ENCODE measurements at places on chromosomes 16 and 17.

- no peak for DNase-seq
These were observed 42.1 kb upstream of the GPRC5B start for GRCh38 chr16:19926449-19927390.

DNA sequence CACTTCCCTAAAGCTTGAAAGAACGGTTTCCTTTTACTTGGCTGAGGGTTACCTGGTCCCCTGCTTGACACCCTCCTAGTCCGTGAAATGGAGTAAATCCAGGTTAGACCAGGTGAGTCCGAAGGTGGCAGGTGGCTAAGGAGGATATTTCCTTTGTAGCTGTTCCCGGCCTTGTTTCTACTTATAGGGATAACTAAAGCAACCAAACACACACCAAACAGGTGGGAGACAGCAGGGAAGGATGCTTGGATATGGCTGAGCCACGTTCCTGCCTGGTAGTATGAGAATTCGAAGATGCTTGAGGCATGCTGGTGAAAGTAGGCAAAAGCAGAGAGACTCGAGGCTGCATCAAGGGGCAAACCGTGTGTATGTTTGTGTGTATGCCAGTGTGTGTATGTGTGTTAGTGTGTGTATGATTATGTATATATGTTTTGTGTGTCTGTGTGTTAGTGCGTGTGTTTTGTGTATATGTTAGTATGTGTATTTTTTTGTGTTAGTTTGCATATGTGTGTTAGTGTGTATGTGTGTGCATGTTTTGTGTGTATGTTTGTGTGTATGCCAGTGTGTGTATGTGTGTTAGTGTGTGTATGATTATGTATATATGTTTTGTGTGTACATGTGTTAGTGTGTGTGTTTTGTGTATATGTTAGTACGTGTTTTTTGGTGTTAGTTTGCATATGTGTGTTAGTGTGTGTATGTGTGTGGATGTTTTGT lies 28.9 kb downstream of the RBFOX1 start:
- DNase-seq, result no peak

- peak; percentile 35 for DNase-seq
These were observed at the start of gene TLCD3A for GRCh38 chr17:732067-732901. TSS of gene TLCD3A (plus strand) at chr17:732596. CDS start at chr17:732648, 52 bp downstream.

- no peak for DNase-seq
These were observed 96.2 kb downstream of the RAP1GAP2 start for GRCh38 chr17:2892305-2892971.

DNA sequence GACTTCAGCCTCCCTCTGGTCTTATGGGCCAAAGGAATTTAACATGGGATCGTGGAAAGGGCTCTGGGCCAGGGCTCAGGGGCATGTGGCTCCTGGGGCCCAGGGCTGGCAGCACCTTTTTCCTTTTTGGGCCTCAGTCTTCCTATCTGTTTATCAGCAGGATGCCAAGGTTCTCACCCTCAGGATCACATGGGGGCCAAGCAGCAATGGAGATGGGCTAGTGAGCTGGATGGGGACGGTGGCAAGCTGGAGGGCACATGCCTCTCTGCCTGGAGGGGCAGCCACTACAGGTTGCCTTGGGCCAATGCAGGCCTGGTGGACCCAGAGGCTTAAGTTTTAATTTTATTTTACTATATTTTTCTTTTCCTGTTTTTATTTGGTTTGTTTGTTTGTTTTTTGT lies 95.4 kb downstream of the CYLD start:
- no peak for DNase-seq

DNA sequence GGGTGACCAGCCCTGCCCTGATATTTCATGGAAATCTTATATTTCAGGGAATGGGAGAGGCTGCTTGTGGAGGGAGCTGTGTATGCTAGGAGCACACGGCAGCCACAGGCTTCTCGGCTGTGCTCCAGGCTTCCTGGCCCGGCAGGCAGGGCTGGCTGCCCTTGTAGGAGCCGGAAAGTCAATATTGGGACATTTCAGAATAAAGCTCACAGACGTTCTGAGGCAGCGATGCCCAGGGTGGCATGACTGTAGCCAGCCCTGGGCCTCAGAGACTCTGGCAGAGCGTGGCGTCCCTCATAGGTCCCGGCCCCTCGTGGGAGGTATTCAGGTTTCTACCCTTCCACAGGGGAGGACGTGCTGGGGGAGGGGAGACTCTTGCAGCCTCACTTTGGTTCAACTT lies 65.7 kb downstream of the BANP start:
- no peak for DNase-seq

DNA sequence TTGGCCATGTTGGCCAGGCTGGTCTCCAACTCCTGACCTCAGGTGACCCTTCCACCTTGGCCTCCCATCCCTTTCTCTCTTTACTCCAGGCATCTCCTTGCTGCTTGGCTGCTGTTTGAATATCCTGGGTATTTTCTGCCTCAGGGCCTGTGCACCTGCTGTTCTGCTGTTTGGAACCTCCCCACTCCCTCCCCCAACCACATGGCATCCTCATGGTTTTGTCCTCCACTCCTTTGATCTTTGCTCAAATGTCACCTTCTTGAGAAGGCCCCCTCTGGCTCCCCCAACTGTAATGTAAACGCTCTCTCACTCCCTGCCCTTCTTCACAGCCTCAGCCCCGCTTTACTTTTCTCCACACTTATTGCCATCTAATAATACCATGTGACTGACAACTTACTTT lies 152.0 kb downstream of the GSG1L start:
- no peak for DNase-seq

- no peak for DNase-seq
These were observed 144.7 kb upstream of the SOX9 start for GRCh38 chr17:71976011-71976649.

GRCh38 chr16:11079652-11080187 lies 135.4 kb downstream of the CLEC16A start:
- DNase-seq, result peak; percentile 61

- DNase-seq, result no peak
These were observed 9.9 kb downstream of the GINS2 start for GRCh38 chr16:85678821-85679220.

GRCh38 chr17:75808905-75809621 lies 24.5 kb downstream of the UNK start:
- DNase-seq, result no peak

DNA sequence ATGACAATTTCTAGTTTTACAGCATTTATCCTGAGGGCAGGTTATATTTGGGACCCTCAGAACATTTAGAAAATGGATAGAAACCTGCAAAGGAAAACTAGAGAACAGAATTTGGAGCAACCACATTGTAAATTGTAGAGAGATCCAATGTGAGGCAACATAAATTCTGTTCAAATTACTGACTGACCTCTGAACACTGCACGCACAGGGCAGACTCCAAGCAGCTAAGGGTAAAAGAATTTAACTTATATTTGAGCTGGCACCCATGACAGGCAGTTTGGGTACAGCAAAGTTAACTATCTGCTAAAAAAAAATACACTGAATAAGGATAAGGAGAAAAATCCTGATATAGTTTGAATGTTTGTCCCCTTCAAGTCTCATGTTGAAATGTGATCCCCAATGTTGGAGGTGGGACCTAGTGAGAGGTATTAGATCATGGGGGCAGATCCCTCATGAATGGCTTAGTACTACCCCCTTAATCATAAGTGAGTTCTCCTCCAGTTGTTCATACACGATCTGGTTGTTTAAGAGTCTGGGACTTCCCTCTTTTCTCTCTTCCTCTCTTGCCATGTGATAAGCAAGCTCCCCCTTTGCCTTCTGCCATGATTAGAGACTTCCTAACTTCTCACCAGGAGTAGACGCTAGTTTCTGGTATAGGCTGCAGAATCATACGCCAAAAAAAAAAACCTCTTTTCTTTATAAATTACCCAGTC lies 75.7 kb downstream of the FBXL20 start:
- DNase-seq, result no peak

GRCh38 chr17:67606471-67606870 lies 111.3 kb upstream of the NOL11 start:
- DNase-seq, result no peak

GRCh38 chr17:69870091-69870530 lies 204.9 kb upstream of the KCNJ16 start:
- DNase-seq, result no peak

DNA sequence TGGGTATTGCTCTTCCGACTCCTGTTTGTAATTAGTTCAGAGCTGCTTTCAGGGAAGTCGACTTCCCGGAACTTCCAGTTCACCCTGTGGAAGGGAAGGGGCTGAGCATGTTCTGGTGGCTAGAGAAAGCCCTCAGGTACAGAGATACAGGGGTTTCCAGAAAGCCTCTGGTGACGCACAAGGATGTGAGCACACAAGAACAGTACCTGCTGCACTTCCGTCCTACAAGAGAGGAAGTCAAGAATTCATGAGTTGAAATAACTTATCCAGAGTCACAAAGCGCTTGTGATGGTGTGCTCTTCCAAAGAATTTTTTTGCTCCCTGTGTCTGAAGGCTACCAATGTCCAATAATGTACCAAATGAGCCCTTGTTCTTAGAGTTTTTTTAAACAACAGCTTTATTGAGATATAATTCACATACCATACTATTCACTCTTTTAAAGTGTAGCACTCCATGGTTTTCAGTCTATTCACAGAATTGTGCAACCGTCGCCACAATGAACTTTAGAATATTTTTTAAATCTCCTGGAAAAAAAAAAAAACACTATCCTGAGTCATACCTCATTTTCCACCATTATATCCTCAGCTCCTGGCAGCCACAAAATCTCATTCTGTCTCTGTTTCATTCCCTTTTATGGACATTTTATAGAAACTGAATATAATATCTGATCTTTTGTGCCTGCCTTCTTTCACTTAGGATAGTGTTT lies 327.6 kb downstream of the CDH13 start:
- no peak for DNase-seq
